ENCODE measurements at places on chromosomes 13 and 19.
A peak's percentile ranks its signal among the peaks of the same experiment; 100 is the strongest.

GRCh38 chr13:67303661-67304333 lies 73.7 kb upstream of the PCDH9 start:
- no peak for DNase-seq

DNA sequence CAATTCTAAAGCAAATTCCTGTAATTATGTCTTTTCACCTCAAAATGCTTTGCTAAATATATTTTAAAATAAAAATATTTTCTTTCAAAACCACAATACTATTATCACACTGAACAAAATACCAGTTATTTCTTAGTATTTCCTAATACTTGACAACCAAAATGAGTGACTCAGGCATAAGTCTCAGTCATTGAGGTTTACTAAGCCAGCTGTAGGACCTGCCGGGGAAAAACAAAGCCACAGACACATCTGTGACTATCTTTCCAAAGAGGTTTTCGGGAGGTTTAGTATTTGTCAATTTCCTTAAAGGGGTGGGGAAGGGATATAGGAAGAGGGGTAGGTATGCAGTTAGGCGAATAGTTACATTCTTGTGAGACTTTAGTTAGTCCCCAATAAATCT lies 3.2 kb upstream of the ZNF235 start:
- DNase-seq: no peak

DNA sequence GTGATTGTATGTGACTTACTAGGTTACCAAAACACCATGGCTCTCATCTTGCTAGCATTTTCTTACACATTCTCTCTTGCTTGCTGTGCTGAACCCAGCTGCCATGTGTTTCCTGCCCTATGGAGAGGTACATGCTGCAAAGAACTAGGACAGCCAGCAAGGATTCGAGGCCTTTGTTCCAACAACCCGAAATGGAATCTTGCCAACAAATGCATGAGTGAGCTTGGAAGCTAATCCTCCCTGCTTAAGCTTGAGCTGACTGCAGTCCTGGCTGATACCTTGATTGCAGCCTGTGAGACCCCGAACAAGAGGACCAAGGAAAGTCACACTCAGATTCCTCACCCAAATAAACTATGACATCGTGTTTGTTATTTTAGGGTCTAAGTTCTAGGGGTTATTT lies 651.2 kb downstream of the SLITRK6 start:
- DNase-seq: no peak

- peak; percentile 50 for DNase-seq
Observed at GRCh38 chr19:45798995-45799517, 6.4 kb upstream of the DMWD start.

DNA sequence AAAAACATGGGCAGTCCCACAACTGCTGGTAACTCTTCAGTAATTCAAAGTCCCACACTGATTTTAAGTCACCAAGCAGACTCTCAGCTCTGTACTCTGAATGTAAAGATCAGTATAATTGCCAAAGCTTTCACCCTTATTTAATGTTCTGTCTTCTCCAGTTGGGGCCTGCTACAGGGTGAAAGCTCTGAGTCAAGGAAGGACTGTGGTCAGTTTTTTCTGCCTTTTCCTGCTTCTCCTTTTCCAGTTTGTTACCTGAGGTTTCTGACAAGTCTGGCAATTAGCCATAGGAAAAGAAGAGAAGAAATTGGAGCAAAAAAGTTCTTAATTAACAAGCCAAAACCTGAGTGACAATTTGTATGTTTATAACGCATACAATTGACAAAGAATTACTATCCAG lies 279.3 kb downstream of the RBM26 start:
- no peak for DNase-seq

DNA sequence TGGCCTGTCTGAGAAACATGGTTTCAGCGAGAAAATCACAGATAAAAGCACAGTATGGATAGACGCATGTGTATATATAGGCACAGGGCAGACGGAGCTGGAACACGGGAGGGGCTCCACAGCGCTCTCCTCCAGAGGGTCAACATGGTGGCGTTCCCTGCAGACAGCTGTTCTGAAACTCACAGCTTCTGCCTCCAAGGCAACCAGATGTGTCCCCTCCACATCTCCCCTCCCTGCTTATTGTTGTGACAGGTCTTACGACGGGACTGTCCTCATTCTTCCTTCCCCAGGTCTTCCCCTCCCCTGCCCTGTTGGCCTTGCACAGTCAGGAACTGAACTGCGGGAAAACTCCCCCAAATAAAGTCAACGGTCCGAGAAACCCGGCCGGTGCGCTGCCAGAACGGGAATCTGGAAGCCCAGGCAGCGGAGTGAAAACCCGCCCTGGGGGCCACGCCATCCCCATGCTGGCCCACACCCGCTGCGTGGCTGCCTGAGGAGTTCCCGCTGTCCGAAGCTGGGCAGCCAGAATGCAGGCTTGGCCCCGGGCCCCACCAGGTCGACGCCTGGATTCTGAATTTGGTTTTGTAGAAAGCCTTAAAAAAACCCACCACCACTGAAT lies 2.6 kb upstream of the TIMM13 start:
- DNase-seq: no peak

DNA sequence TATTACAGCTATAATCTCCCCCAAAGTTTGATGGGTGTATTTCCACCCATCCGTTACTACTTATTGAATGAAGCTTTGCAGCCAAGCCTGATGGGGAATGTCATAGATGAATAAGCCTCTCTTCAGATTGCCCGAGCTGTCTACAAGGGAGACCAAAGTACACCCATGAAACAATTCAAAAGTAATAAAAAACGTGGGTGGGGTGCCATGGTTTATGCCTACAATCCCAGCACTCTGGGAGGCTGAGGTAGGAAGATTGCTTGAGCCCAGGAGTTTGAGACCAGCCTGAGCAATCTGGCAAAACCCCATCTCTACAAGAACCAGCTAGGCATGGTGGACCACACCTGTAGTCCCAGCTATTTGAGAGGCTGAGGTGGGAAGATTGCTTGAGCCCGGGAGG lies 419.2 kb downstream of the FGF9 start:
- DNase-seq: no peak

DNA sequence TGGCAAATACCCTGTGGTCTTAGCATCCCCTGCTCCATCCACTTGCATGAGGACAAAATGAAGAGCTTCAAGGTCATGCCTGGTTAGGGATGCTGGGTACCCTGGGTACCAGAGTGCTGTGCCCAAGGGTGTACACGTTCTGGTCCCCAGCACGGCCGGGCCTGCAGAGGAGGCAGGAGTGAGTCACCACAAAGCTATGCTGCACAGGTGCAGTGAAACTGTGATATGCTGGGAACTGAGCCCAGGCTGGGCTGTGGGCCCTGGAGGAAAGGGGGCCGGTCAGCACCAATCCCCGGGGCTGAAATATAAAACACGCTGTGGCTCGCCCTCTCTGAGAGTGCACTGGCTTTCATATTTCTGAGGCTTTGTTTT lies 95.1 kb downstream of the TSHZ3 start:
- DNase-seq: no peak

DNA sequence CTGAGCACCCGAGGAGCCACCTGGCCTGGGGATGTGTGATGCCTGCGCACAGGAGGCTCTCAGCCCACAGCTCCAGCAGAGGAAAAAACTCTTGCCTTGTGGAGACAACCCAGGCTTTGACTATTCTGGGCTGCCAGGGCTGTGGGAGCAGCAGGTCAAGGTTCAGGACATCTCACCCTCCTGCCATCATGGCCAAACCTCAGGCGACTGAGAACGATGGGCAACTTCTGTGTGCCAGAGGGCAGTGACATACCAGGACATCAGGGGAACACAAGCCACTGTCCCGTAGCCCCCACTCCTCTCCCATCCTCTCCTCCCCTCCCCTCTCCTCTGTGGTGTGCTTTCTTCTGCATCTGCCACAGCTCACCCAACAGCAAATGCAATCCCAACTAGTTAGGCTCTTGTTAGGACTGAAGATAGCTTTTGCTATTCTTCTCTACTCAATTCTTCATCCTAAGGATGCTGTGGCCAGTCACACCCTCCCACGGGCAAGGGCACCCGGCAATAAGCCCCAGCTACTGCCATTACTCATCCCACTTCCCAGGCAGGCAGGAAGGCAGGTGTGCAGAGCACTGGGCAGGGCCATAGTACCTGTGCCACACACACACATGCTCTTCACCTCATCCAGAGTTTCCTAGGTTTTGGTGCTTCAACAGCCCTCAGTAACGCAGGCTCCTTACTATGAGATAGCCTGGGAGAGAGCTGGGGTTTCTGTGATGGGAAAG lies 16.8 kb downstream of the ELL start:
- no peak for DNase-seq

DNA sequence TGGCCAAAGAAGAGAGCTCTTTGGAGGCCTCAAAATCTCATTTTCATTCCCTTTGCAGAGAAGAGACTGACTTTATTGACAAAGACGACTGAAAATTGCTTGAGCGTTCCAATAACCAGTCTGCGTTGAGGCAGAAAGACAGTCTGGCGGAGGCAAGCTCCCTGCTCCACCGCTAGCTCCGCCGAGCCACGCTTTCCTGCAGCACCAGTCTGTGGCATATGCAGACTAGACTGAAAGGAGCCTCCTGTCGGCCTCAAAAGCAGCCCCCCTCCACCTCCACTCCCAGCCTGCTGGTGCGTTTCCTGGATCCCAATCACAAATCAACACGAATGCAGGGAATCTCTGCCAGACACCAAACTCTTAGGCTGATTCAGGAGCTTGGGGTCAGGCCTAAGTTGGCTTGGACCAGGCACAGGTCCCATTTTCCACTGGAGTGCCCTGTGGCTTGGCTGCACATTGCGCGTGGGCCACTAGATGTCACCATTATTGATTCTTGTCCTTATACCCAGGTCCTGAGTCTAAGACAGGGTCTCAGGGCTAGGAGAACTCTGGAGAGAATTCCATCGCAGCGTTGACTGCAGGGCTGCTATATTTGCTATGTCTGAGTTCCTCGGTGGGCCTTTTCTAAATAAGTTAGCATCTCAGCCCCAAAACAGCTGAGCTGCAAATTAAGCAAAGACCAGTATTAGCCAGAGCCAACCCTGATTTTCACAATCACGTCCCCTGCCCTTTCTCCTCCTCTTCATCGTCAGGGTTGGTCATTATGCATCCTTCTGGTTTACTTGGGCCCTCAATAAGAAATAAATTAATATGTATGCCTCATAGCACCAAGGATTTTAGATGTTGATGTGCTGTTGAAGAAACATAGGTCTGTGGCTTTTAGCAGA lies 5.2 kb upstream of the ZNF507 start:
- no peak for DNase-seq

GRCh38 chr19:41957838-41958366 lies 1.2 kb downstream of the RABAC1 start:
- peak; percentile 45 for DNase-seq

- DNase-seq: no peak
Observed at GRCh38 chr19:6020972-6021805, 43.2 kb upstream of the RANBP3 start.

All from Jurkat, Clone E6-1 (cell line).